Occipital lobe (tissue), 3 donors: ENCODE measurements at places on chromosomes 7 and 10.

- DNase-seq: no peak
These were observed 162.4 kb upstream of the MDFIC start for GRCh38 chr7:114759347-114760062.

- DNase-seq: no peak
These were observed 602.7 kb upstream of the NRP1 start for GRCh38 chr10:33937036-33937730.

- no peak for DNase-seq
These were observed 77.9 kb upstream of the ADO start for GRCh38 chr10:62726638-62727037.

- DNase-seq: no peak
These were observed 30.3 kb upstream of the LSM8 start for GRCh38 chr7:118153551-118154177.

GRCh38 chr7:128137181-128137580 is 103.9 kb upstream of the LEP start:
- DNase-seq: no peak

DNA sequence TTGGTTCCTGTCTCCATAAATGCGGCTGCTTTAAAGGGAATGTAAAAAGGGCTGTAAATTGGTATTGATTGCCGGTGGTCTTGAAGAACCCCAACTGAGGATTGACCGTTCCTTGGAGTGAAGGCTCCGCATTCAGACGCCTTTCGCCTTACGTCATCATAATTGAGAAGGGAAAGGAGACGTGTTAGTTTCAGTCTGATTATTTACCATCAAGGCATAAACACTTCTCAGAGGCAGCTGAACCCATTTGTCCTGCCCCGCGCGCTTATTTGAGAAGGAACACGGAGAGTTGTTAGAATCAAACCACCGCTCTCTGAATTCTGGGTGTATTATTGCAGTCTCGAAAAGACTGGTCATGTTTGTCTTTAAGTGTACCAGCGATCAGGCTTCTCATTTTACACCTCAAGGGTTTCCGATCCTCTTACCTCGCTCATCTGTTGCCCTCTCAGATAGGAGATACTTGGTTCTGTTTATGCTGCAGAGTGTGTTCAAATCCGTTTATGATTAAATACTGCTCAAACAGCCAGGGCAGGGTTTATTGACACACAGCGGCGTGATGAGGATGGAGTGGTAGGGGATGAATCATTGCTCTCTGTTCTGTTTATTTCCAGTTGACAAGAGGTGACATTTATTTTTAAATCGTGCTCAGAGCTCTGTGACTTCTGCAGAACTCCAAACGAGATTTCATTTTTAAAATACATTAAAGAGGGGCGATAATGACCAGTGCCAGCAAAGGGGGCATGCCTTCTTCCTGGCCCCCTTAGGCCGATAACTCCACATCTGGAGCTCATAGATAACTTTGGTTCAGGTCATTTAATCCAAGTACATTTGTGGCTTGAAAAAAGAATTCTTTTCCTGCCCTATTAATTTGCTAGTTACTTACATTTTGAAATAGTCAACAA is 30.4 kb downstream of the FOXK1 start:
- no peak for DNase-seq

GRCh38 chr10:89981891-89982290 is 280.5 kb downstream of the KIF20B start:
- DNase-seq: no peak

- DNase-seq: no peak
These were observed 12.7 kb upstream of the GJD4 start for GRCh38 chr10:35592441-35592840.

GRCh38 chr10:11871466-11871865 is 48.3 kb downstream of the PROSER2 start:
- DNase-seq: no peak

DNA sequence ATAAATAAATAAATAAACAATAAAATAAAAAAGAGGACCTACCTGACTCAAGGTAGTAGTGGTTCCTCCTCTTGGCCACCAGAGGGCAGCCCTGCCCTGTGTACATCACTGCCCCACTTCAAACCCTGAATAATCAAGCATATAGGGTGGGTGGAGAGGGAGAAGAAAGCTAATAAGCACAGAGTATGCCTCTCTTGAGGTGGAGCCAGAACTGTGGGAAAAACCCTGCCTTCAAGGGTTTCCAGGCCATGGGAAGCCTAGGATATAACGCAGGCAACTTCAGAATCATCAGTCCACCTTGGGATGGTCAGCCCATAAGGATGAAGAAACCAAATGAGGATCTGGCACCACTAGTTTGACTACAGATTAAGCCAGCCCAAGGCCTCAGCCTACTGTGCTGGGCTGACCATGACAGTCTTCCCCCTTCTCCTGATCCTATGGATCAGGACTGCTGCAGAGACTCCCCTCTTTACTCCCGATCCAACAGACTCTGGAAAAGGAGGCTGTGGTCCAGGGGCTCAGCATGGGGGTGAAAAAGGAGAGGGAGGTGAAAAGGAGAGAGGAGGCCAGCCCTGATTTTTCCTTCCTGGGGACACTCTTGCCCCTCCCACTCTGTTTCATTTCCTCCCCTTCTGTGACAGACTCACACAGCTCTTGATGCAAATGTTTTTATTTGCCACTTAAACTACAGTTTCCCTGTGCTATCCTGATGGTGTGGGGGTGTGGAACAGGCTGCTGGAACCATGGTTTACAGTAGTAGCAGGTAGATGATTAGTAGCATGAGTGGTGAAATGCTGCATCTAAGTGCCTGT is 10.1 kb downstream of the AVPI1 start:
- no peak for DNase-seq

DNA sequence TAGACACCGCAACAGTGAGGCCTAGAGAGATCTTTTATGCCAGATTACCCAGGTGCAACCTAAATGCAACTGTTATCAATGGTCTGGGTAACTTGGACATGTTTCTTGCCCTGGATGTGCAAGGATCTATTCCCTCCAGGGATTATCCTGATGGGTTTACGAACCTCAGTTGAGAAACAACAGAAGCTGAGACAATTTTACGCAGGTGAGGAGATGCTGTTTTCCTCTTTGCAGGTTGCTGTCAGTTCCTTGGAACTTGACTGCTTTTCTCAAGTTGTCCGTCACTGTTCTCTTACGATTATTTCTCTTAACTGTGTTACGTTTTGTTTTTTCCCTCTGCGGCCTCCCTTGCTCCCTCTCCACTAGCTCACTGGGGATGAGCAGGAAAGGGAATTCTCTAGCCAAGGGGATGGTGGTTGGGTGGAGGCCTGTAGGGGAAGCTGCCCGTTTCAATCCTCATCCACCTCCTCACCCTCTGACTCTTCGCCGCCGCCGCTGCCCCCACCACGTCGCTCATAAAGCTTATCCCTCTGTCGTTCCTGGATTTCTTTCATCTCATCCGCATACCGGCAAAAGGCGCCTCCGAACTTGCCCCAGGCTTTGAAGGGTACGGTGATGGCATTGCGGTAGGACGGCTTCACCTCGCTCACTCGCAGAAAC is 1.2 kb downstream of the PURB start:
- no peak for DNase-seq

DNA sequence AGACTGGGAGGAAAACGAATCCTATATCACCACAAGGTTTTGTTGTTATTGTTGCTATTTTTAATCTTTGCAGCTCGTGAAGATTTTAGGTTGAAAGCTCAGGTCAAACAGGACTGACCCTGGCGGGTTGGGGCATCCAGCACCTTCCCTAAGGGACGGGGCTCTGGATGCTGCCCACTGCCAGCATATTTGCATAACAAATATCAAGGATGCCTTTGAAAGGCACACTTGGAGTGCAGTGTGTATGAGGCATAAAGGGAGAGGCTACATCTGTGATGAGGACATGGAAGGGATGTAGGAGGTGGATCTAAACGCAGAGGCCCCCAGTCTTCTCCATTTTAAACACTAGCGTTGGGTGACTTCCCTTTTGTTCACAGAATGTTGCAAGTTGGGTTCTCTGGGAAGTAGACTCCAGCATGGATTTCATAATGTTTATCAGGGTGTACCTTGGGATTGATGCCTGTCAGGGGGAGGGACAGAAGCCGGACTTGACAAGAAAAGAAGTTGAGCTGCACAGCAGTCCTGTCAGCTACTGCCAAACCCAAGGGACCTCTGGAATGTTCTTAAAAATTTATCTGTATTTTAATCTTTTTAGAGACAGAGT is 181.1 kb upstream of the IMMP2L start:
- no peak for DNase-seq

DNA sequence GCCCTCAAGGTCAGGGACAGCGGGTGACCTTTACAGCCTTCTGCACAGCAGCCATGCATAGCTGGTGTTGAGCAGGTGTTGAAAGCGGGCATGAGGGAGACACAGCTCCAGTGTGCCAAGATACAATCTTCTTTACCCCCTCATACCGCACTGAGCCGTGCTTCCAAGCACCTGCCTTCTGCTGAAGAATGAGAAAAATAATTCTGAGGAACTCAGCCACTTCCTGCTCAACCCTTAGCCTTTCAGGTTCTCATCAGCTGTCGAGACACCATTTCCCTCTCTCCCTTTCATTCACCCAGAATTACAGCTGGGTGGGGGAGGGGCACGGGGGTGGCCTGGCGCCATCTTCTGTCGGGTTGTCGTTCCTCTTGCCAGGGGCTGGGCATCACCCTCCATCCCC is 58.6 kb downstream of the COL13A1 start:
- DNase-seq: no peak

DNA sequence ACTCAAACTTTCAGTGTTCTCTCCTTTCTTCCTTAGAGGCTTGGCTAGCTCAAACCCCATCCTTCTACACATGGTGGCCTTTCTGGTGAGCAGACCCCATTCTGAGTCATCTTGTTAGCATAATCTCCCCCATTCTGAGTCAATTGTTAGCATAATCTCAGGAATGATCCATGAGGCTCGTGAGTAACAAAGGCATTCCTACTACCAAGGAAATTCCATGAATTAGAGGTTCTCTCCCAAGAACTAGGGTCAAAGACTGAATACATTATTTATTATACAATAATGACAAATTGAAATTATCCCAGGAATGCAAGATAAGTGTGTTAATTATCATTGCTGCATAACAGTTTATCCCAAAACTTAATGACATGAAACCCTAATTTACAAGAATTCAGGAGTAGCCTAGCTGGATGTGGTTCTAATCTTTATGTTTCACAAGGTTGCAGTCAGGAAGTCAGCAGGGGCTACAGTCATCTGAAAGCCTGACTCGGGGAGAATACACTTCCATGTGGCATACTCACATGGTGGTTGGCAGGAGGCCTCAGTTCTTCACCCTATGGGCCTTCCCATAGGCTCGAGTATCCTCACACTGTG is 100.2 kb downstream of the MMRN2 start:
- DNase-seq: no peak

DNA sequence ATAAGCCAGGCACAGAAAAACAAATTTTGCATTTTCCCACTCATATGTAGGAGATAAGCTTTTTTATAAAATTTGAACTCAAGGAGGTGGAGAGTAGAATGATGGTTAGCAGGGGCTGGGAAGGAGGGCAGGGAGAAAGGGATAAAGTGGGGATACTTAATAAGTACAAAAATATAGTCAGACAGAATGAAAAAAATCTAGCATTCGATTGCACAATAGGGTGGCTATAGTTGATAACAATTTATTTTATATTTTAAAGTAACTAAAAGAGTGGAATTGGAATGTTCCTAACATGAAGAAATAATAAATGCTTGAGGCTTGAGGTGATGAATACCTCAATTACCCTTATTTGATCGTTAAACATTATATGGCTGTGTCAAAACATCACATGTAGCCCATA is 415.7 kb upstream of the STEAP1 start:
- DNase-seq: no peak

DNA sequence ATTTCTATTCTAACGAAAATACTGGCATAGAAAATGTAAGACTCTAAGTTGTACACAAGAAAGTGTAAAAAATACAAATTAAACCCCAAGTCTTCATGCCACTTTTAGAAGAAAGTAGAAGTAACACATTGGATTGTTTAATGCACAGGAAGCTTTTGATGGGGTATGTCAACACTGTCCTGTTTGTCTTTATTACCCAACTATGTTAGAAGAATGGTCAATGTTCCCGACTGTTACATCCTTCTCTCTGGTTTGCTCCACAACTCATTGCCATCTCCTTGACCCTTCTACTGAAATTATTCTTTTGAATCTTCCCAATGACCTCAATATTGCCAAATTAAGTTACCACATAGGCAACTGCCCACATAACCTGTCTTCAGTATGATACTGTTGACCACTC is 35.8 kb downstream of the COL28A1 start:
- DNase-seq: no peak

GRCh38 chr7:127900141-127900540 is 131.1 kb downstream of the LRRC4 start:
- DNase-seq: no peak

DNA sequence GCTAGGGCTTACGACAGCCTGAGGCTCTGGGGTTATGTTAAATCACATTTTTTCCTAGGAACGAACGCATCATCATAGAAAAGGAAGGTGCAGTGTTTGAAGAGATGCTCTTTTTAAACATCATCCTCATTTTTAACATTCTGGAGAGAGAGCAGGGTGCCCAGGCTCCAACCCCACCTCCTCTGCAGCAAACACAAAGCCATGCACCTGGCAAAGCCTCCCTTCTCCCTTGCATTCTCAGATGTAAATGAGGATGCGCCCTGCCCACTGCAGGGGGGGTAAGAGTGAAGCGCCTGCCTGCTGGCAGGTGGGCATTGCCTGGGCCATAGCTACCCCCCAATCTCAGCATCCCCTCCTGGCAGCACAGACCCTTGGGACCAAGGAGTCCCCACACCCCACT is 92.4 kb downstream of the PTPRN2 start:
- no peak for DNase-seq

- no peak for DNase-seq
These were observed 90.9 kb downstream of the NT5C2 start for GRCh38 chr10:103102195-103102594.

DNA sequence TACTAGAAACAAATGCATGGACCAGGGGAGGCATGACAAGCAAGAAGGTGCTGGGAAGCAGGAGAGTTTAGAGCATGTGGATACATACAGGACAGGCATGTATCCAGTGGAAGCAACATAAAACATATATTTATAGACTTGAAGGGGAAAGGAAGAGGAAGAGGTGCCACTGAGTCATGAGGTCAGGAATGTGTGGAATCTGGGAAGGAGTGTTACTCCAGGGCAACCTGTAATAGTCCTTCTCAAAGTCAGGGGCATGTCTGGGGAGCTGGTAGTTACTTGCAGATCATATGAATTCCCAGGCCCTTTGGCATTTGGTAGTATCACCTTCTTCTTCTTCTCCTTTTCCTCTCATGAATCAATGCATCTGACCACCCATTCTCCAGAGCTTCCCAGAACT is 246.6 kb downstream of the XPNPEP1 start:
- no peak for DNase-seq

- DNase-seq: no peak
These were observed 67.4 kb upstream of the ZNF746 start for GRCh38 chr7:149565096-149565382.

- DNase-seq: no peak
These were observed 603.5 kb downstream of the ARL4A start for GRCh38 chr7:13290975-13291374.

GRCh38 chr7:29748286-29749099 is 57.8 kb upstream of the WIPF3 start:
- DNase-seq: no peak

DNA sequence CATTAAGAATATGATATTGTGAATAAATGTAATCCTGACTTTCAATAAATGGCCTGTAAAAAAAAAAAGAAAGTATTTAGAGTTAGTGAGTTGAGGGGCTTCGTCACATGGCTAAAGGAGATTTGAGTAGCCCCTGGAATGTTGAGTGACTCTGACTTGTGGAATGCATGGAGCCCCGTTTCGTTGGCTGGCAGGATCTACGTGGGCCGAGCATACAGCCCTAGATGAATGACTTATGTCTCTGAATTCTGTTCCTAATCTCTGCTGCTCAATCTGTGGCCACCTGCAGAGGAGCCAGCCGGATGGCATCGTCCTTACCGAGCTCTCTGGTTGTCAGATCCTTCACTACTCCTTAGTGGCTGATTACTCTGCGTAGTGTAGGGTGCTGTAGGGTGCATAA is 155.7 kb downstream of the MGMT start:
- DNase-seq: no peak
